NCI-H1417 treated with DMSO at 0.1 percent for 48 hours (cell line): ENCODE measurements at places on chromosomes 7 and 10.
A peak's percentile ranks its signal among the peaks of the same experiment; 100 is the strongest.

DNA sequence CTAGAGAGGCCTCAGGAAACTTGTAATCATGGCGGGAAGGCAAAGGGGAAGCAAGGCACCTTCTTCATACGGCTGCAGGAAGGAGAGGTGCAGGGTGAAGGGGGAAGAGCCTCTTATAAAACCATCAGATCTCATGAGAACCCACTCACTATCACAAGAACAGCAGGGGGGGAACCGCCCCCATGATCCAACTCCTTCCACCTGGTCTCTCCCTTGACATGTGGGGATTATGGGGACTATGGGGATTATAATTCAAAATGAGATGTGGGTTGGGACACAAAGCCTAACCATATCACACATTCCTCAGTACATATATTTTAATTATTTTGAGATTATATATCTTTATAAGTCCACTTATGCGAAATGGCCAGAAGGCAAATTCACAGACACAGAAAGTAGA lies 8.9 kb downstream of the HK1 start:
- no peak for DNase-seq

- no peak for DNase-seq
These were observed 22.9 kb downstream of the SORCS1 start for GRCh38 chr10:107141524-107142061.

- no peak for DNase-seq
These were observed 250.4 kb upstream of the CACNA2D1 start for GRCh38 chr7:82694022-82694421.

- no peak for DNase-seq
These were observed 172.8 kb upstream of the AOAH start for GRCh38 chr7:36896956-36897590.

GRCh38 chr7:107080099-107080505 lies 35.6 kb downstream of the PRKAR2B start:
- DNase-seq: no peak

- DNase-seq: no peak
These were observed 2.0 kb downstream of the SAMD9 start for GRCh38 chr7:93115796-93116195.

- DNase-seq: no peak
These were observed 20.2 kb upstream of the SLC25A13 start for GRCh38 chr7:96342049-96342448.

- DNase-seq: no peak
These were observed 119.8 kb downstream of the PRPF18 start for GRCh38 chr10:13706604-13707003.

DNA sequence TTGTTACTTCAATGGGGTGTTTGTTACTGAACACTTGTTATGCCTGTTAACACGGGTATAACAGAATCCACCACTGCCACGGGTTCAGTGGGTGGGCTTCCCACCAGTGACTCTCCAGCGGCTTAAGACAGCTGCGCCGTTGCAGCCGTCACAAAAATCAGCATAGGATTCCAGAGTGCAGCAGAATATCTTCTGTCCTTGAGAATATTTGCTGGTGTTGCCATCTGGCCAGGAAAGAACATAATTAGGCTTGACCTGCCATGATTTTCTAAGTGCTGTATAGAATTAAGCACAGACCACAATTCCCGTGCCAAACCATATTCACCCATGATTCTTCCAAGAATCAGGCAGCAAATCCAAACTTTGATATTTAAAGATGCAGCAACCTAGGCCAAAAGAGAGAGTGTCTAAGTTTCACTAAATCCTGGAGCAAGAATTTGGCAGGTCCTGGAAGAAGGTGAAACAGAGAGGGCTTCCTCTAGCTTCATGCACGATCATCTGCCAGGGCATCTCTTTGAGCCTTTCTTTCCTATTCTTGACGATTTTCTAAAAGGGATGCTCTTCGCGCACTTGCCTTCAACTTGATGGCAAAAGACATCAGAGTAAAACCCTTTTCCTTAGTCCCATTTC lies 95.0 kb downstream of the FRMD4A start:
- DNase-seq: no peak

DNA sequence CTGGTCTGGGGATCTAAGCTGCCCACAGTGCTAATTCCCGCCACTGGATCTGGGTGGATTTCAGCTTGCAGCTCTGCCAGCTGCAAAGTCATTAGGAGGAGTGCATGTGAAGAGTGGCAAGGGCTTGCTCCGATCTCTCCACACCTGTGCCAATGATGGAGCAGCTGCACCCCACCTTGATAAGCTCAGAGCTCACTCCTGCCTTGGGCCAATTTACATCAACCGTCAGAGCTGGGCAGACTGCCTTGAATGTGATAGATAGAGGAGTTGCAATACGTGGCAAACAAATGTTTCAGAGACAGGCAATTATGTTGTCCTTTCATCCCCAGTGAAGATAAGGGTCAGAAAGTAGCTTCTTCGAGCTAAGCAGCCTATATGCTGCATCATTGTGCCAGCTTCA lies 379.9 kb downstream of the SH2D4B start:
- no peak for DNase-seq

- DNase-seq: no peak
These were observed 99.1 kb upstream of the TMEM168 start for GRCh38 chr7:112889268-112889667.

DNA sequence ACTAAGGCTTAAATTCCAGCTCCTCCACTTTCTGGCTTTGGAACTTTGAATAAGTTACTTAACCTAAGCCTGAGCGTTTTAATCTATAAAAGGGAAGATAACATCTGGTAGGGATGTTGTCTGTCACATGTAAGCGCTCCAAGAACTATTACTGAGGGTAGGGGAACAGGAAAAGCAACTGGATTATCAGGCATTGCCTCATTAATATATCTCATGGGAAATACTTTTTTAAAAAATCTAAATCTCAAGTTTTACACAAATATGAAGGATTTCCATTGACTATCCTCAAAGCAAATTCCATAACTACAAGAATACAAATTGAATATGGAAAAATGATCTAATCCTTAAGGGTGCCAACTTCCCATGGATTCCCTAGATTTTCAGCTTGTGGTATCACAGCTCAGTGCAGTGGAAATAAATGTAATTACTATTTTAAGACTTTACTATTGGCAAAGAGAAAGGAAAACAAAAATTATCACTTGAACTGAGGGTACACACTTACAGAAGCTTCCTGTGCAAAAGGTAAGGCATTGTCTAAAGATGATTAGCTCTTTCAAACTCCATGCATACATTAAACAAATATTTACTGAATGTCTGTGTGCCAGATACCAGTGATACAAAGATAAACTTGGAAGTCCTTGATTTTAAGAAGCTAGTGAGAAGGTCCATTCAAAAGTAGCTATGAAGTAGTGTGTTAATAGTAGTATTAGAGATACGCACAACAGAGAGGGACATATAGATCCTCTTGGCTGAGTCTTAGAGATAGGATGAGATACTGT lies 38.4 kb downstream of the NT5C2 start:
- DNase-seq: no peak

GRCh38 chr10:14468023-14468441 lies 137.3 kb upstream of the FRMD4A start:
- DNase-seq: peak; percentile 68

DNA sequence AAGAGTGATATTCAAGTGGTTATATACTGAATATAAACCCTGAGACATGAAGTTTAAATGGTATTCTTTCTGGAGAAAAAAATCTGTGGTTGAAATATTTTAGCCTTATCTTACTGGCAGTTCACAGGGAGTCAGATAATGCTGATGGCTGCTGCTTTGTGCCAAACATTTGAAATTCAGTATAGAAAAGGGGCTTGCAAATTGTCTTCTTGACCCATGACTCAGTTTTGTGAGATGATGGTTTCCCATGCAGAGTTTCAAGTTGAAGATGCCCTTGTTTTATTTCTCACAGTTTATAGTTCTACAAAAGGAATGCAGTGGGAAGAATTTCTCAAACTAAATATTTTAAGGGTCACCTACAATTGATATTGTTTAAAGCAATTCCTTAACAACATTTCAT lies 251.1 kb upstream of the MEOX2 start:
- no peak for DNase-seq
